ENCODE measurements at places on chromosomes 12 and 14.

- no peak for DNase-seq
Observed at GRCh38 chr12:92324849-92325500, 179.3 kb upstream of the BTG1 start.

DNA sequence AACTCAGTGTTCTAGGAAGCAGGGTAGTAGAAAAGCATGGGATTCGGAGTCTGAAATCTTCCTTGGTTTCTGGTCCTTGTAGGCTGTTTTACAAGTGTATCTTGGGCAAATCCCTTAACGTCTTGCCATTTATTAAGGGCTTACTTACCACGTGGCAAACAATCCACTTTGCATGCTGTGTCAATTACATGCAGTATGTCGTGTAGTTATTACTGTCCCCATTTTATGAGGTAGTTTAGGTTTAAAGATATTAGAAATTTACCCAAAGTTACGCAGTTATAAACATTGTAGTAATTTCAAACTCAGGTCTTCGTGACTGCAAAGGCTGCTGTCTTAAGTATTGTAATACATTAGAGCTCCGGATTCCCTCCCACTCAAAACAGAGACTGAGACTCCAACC is 1.5 kb upstream of the NOVA1 start:
- DNase-seq, result no peak

- DNase-seq, result no peak
Observed at GRCh38 chr12:101876322-101876860, 989 bp upstream of the DRAM1 start.

DNA sequence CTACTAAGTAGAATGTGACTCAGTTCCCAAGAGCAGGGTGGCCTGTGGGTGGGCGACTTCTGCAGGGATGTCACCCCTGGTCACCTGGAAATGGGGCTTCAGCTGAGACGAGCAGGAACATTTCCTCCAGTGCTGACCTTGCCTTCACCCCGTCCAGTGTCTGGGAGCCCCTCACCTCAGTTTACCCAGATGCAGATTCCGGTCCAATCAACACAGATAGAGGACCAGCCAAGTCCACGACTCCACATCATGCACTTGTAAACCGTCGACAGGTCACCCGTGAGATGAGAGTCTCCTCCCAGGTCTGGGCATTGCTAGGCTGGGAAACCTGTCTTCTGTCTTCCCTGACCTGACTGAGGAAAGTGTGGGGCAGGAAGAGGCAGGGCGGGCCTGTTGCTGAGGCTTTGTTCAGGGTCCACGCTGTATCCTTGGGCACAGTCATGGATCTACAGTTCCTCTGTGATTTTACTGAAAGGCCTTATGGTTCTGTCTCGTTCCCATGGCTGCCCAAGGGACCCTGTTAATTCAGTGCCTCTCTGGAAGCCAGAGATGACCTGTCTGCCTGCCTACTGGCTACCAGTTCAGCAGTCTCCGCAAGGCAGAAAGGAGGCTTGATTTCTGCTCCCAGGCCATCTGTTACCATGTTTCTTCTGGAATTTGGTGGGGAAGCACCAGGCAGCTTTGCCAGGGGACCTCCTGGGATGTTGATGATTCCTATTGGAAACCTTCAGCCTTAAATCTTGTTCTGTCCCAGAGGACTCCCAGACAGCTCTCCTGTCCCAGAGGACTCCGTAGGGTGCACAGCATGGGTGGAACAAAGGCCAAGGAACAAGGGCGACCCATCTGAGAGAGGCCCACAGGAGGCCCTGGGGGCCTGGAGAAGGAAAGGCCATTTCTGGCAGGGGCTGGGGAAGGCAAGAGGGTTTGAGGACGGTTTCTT is 288.5 kb upstream of the RTL1 start:
- DNase-seq, result no peak

GRCh38 chr12:130053651-130054069 is 108.6 kb upstream of the FZD10 start:
- DNase-seq, result no peak

DNA sequence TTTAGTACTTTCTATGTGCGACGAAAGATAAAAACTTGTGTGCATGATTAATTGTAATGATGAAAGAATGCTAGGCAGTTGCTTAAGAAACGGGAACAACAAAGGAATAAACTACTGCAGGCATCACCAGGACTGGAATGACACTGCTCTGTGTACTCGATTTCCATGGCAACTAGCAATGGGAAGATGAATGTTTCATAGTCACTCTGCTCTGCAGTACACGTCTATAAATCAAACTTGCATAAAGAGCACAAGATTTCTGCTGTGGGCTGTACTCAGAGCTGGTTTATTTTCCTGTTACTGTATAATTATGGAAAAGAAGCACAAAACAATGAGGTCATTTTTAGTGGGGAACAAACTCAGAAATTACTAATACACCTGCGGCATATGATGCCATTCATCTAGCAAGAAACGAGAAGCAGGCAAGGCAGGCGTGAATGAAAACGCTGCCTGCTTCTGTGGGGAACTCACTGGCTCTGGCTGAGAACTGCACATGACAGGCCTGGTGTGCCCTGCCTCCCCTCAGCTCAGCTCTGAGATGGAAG is 41.8 kb downstream of the EFCAB11 start:
- DNase-seq, result peak; percentile 90

- no peak for DNase-seq
Observed at GRCh38 chr12:27531896-27532295, 7.9 kb downstream of the PPFIBP1 start.

DNA sequence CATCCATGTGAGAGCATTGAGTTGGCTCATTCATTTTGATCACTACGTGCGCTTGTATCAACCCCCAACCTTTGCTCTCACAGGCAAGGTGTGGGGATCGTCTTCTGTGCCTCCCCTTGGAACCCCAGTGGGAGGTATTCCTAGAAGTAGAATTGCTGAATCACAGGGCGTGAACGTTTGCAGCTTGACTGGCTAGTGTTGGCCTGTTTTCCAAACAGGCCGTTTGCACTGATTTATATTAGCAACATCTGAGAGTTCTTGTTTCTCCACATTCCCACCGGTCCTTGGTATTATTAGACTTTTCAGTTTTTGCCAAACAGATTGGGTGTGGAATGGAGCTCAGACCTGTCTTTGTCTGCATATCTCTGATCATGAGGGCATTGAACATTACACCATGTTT is 288.6 kb upstream of the PWP1 start:
- no peak for DNase-seq

- DNase-seq, result no peak
Observed at GRCh38 chr12:128445415-128446127, 178.6 kb downstream of the TMEM132C start.

- peak; percentile 1 for DNase-seq
Observed at GRCh38 chr14:31388687-31389413, 31.5 kb downstream of the HEATR5A start.

GRCh38 chr12:104498211-104498801 is 41.6 kb downstream of the CHST11 start:
- peak; percentile 55 for DNase-seq

GRCh38 chr12:51085757-51086156 is 2.4 kb upstream of the CSRNP2 start:
- peak; percentile 35 for DNase-seq

DNA sequence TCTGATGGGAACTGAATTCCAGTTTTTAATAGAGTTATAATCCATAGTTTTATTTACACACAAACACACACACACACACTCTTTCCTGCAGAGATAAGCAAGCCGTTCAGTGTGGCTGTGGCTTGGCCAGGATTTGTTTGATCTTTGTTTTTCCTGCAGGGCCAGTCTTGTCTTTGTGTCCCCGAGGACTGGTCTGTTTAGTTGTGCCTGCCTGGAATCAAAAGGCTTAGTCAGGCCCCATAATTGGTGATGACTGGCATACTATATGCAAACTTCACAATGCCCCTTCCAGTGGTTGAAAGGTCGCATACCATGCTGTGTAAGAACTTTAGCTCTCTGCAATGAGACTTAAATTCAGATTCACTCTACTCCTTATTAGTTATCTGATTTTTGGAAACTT is 26.0 kb downstream of the WBP11 start:
- no peak for DNase-seq

GRCh38 chr12:32885831-32886230 is 10.7 kb downstream of the PKP2 start:
- no peak for DNase-seq

DNA sequence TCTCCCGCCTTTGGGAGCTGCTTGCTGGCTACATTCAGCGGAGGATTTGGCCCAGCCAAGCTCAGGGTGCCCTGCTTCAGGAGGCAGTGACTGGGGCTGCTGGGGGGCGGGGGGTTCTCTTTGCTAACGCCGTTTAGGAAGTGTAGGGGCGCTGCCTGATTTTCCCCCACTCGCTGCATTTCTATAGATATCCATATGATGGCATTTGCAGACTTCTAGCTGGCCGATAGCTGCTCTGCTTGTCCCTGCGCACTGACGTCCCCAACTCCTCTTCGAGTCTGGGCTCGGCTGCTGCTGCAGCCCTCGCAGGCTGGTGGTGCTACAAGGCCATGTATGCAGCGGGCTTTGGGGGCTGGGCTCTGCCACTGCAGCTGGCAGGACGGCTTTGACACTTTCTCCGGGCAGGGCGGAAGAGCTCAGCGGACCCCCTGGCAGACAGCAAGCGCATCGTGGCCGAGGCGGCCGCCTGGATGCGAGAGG is 3.1 kb downstream of the LRFN5 start:
- no peak for DNase-seq

DNA sequence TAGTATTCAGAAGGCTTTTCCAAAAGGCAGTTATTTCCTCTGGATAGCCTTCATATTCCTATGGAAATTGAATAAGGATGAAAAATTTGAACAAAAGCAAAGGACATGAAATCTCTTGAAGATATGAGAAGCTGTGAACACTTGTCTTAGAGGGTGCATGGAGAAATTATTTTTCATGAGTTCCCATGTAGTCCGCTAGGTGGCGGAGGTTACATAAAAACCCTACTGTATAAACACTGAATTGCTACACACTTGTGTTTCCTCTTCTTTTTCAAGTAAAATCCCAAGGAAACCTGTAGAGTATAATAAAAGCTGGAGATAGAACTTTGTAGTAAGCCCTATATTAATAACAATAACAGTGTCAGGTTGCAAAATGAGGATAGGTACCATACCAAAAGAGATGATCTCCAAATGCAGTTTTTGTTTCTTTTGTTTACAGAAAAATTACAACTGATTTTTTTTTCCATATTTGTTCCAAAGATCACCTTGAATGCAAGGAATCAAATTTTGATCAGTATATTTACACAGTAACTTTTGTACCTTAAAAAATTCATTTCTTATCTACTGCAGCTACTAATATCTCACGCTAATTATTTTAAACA is 37.8 kb upstream of the OR4E1 start:
- DNase-seq, result peak; percentile 26

- no peak for DNase-seq
Observed at GRCh38 chr12:121156365-121156764, 23.7 kb downstream of the P2RX7 start.

GRCh38 chr12:6369916-6370575 is 5.3 kb downstream of the SCNN1A start:
- DNase-seq, result no peak

GRCh38 chr12:116092776-116093175 is 184.7 kb downstream of the MED13L start:
- DNase-seq, result no peak

- no peak for DNase-seq
Observed at GRCh38 chr12:104624529-104624928, 167.8 kb downstream of the CHST11 start.

DNA sequence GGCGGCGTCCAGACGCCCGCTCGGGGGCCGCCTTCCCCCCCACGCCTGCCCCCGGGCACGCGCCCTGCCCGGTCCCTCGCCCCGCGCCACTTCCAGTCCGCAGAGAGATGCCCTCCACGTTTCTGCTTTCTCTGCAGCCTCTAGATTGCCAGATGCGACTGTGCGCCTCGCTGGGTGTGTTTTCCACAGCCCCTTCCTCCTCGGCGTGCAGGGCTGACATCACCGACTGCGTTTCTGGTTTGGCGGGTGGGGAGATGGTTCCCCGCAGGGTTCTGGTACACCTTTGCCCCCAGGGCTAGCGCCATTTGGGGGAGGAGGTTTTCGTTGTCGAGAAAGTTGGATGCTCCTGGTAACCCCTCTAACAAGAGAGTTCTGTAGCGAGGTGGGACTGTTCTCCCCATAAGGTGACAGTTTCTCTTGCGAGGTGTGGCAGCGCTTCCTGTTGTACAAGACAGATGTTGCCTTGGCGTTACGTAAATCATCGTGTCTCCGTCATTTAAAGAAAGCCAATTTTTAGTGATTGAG is 1.5 kb downstream of the CALM1 start:
- peak; percentile 57 for DNase-seq

DNA sequence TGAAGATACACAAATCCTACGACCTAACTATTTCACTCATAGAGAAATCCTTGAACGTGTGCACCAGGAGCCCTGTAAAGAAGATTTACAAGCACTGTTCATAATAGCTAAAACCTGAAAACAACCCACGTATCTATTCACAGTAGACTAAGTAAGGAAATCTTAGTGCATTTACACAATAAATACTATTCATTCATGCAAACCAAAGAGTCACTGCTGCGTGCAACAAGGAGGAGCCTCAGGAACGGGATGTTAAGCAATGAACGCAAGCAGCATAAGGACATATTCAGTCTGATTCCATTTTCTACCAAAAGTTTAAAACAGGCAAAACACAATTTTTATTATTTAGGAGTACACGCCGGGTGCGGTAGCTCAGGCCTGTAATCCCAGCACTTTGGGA is 176.6 kb downstream of the TTC7B start:
- DNase-seq, result no peak

DNA sequence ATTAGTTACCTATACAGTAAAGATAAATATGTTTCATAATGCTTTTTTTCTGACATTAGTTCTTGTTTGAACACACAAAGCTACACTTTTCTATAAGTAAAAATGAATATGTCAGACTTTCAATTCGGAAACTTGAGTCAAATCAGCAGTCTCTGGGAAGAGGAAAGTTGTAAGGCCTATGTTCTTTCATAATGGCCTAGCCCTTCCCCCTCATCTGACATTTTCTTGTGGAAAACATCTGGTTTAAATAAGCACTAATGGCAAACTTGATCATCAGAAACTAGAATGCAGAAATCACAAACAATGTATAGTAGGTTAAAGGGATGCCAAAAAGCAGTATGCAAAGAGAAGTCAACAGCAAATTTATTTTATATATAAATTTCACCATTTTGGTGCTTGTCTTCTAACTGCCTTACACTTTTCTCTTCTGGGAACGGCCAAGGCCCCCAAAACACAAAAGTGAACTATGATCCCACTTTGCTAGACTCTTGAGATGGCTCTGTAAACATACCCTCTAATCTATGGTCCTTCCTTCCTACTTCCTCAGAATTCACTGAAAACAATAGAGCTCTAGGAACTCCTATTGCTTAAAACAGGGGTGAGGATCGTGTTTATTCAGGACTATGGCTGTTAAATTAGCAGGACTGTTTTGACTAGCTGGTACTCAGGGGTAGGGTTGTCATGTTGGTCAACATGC is 444.1 kb downstream of the RAD51B start:
- DNase-seq, result no peak

Data from inflammatory macrophage treated with lipopolysaccharide for 4 hours (primary cell).